ENCODE measurements at places on chromosomes 3 and 15.

GRCh38 chr15:33581032-33581431 lies 270.3 kb downstream of the RYR3 start:
- H3K27ac ChIP-seq = no peak overlapping the region
- no peak for DNase-seq
- H3K4me3 ChIP-seq = no peak overlapping the region

- H3K27ac ChIP-seq = no peak overlapping the region
- no peak for DNase-seq
- no peaks in the 10 kb centered on the region for H3K27me3 ChIP-seq
- no peak overlapping the region for H3K4me3 ChIP-seq
These were observed 159.8 kb downstream of the SYNPR start for GRCh38 chr3:63437858-63438257.

- H3K27ac ChIP-seq = no peak overlapping the region
- H3K4me3 ChIP-seq = no peak overlapping the region
- DNase-seq = no peak
- H3K4me1 ChIP-seq = peaks cover 8% of the 10 kb centered on the region
- H3K36me3 ChIP-seq = no peaks in the 10 kb centered on the region
These were observed 175.8 kb upstream of the STT3B start for GRCh38 chr3:31356941-31357340.

DNA sequence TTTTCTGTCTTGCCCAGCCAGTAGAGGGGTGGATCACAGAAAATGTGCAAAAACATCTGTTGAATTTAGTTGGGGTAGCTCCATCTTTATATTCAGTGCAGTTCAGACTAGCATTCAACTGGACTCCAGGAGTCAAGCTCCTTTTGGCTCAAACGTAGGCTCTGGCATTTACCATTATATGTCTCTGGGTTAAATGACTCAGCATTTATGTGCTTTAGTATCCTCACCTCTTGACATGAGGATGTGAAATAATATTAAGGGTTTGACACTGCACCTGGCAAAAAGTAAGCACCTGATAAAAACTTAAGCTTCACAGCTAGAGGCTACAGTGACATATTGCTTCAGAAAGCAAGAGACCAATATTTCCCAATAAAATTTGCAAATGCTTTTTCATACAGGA lies 14.8 kb downstream of the PRC1 start:
- no peak overlapping the region for H3K4me3 ChIP-seq
- H3K36me3 ChIP-seq = peaks cover 52% of the 10 kb centered on the region
- no peak for DNase-seq
- no peak overlapping the region for H3K27ac ChIP-seq
- H3K27me3 ChIP-seq = no peaks in the 10 kb centered on the region

DNA sequence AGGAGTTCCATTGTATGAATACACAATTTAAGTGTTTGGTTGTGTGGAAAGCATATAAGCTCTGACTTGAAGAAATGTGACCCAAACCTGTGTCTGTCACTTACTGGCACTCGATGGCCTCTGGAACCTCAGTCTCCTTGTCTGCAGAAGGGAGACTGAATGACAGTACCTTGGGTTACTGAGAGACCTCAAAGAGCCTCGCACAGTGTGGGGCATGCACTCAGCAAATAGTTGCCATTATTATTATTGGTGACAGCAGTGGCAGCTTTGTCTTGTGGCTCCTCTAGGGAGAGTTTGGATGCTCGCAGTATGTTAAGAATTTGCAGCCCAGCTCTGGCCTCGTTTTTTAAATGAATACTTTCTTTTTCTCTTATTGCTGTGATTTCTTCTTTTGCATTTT lies 43.4 kb downstream of the EEFSEC start:
- no peaks in the 10 kb centered on the region for H3K36me3 ChIP-seq
- H3K4me3 ChIP-seq = no peak overlapping the region

Data from neuronal stem cell (in vitro differentiated cells).